ENCODE measurements at places on chromosomes 2 and 18.

GRCh38 chr2:118854507-118855345 lies 7.3 kb upstream of the EN1 start:
- DNase-seq = no peak

DNA sequence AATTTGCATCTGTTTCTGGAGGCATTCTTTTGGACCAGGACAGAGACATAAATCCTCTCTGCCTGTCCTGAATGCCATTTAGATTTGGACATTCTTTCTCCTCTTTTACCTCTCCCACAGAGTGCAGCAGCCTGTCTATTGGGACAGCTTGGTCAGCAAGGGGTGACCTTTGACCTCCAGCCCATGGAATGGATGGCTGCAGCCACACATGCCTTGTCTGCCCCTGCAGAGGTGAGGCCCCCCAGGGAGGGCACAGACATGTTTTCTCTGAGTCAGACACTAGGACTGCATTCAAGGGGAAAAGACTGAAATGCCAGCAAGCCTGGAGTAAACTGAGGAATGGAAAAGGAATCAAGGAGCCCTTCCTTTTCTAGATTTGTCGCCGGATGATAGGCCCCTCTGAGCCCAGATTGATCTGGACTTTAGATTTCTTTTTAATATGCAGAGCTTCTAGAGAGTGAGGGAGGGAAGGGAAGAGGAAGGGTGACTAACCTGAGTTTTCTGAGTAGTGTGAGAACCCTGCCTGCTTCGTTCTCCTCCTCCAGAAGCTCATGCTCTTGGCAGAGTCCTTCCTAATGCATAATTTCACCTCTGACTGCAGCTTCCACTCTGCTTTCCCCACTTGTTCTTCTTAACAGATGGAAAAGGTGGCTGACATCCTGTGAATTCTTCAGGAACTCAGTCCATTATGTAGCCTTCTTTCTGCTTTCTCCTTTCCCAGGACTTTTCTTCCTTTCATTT lies 16.1 kb upstream of the TTLL4 start:
- DNase-seq = no peak

- DNase-seq = no peak
Measured at GRCh38 chr2:121501554-121501953, 29.1 kb upstream of the RNU4ATAC start.

- no peak for DNase-seq
Measured at GRCh38 chr2:240529344-240529999, 28.3 kb downstream of the ANKMY1 start.

- DNase-seq = no peak
Measured at GRCh38 chr2:19674051-19675002, 227.5 kb downstream of the TTC32 start.

GRCh38 chr2:202154613-202155012 lies 81.6 kb downstream of the KIAA2012 start:
- no peak for DNase-seq

DNA sequence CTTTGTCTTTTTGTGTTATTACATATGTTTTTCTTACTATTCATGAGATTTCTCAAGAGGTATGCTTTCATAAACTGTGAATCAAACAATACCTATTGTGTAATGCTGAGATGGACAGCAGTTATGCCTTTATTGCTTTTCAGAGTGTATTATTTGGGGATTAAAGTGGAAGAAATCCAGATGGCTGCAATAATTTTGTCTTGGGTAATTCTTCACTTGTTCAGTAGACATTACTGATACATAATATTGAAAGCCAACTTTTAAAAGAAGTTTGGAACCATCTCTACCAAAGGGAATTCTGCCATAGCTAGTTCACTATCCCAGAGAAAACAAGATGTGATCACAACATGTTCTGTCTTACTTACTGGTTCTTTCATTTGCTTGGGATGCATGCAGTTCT lies 253.4 kb upstream of the ZSWIM2 start:
- no peak for DNase-seq

- no peak for DNase-seq
Measured at GRCh38 chr2:191404568-191404991, 159.4 kb downstream of the MYO1B start.

DNA sequence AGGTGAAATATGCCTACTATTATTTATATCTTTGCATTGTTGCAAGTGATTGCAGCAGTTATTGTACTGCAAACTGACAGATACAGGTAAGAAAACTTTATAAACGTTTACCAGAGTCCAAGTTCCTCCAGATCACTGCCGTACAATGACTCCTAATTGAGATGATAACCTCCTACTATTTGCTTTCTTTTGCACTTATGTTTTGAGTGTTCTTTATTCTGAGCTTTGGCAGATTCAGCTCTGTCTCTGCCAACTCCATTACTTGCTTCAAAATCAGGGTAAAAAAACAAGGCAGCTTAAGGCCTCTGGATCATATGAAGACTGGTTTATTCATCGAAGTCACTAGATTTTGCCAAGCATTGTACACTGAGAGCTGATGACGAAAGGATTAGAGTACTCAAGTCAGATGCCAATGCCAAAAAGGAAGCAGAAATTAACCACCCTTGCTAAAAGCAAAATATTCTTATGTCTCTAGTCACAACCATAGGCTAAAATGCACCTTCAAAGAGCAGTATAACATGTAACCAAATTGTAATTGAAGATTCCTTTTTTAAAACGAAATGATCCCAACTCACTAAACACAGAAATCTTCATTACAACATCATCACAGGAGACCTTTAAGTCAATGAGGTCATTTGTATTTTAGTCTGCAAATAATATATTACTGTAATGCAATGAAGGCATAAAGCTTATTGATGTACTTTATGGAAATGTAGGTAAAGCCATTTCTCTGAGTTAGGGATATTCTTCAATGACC lies 10.5 kb upstream of the IKZF2 start:
- no peak for DNase-seq

DNA sequence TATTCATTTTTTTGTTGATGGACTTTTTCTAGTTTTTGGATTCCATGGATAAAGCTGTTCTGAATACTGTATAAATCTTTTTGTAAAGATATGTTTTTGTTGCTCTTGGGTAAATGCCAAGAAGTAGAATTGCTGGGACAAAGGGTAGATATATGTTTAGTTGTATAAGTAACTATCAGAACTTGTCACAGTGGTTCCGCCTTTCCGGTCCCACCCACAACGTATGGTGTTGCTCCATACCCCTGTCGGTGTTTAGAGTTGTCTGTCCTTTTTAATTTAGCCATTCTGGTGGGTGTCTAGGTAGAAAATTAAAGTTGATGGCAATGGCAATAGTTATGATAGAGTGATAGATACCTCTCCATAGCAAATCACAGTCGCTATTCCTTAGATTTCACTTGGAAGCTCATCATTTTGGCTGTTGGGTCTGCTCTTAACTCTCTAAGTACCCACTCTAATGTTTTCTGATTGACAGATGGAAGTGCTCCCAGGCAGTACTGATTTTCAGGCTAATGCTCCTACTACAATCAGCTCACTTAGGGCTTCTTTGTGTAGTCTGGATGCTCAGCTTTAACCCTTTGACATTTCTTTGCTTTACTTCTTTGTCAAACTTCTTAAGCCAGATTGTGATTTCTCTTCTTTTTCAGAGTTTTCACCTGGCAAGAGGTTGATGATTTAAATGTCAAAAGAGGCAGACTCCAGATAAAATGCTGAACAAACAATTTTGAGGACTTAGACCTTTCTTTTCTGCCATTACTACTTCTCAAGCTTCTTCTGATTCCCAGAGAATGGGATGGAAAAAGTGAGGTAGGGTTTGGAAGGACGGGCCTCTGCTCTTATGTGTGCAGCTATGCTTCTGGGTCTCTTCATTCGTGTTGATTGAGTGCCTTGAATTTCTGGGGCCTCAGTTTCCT lies 156.4 kb downstream of the AQP4 start:
- DNase-seq = no peak

GRCh38 chr2:15242936-15243461 lies 318.1 kb downstream of the NBAS start:
- no peak for DNase-seq

DNA sequence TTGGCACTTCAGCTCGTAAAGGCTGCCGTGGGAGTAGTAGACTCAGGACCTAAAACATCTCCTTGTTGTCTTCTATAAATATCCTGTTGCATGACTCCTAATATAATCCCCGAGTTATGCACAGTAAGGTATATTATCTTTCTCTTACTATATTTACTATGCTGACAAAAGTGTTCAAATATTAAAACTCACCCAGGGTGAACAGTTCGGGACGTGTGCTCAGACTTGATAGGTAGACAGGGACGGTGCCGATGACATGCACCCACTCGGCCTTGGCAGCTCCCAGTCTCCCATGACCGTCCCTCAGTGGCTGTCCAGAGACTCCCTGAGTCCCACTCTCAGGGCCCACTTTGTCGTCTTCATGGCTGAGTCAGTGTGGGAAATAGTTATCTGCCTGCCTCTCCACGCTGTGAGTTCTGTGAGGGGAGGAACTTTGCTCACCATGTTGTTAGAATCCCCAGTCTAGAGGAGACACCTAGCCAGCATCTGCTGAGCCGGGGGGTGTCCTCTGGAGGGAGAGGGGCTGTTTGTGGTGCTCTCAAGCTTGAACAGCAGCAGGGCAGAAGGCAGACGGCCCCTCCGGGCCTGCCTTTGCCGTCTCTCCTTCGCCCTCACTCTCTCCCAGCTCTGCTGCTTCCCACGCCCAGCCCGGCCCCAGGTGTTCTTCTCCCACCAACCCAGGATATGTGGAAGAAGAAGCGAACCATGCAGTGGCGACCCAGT lies 75.0 kb downstream of the DGKD start:
- no peak for DNase-seq

GRCh38 chr2:152047824-152048471 lies 50.9 kb downstream of the CACNB4 start:
- DNase-seq = no peak

GRCh38 chr18:44474067-44474411 lies 206.6 kb upstream of the SETBP1 start:
- DNase-seq = peak; percentile 49

- DNase-seq = no peak
Measured at GRCh38 chr2:21420553-21421335, 297.0 kb downstream of the TDRD15 start.

DNA sequence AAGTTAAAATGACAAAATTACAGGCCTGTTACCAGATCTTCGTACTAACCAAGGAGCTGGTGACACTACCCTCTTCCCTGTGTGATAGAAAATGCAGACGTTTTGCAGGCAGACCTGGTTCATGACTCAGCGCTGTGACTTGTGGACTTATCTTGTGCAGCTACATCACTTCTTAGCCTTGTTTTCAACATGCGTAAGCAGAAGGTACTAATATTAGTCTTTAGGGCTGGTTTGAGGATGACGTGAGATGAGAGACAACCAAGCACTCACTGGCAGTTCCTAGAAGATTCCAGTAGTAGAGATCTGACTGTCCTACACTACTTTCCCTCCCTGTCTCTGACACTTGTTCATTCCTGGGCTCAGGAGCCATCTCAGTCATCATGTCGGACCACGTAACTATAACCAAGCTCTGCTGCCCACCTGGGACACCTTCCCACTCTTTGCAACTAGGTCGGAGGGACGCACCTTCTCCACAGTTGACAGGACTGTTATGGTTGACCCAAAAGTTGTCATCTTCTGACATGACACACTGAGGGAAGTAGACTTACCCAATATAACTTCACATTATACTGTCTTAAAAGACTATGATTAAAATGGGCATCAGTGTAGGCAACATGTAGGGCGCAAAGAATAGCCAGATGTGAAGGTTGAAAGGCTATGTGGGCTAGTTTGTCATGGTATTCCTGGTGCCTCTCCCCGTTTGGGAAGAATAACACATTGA lies 64.8 kb downstream of the TNFRSF11A start:
- no peak for DNase-seq

DNA sequence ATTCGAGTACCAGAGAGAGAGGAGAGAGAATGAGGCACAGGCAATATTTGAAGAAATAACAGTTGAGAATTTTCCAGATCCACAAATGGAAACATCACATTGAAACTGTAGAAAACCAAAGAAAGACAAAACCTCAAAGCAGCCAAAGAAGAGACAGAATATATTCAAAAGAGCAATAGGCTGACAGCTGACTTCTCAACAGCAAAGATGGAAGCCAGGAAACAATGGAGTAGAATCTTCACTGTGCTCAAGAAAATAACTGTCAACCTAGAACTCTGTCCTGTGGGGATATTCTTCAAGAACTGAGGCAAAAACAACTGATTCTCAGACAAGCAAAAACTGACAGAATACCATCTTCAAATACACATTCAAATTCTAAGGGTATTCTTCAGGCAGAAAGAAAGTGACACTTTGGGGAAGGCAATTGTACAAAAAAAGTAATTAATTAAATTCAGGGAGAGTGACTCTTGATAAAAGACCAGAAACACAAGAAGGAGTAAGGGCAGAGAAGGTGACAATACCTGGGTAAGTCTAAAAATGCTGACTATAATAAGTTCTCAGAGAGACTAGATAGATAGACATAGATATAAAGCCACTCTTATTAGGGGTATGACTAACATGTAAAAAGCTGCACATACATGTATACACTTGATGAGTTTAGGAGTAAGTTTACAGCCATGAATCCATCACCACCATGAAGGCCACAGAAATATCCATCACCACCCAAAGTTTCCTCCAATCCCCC lies 25.6 kb downstream of the ANKMY1 start:
- DNase-seq = no peak

DNA sequence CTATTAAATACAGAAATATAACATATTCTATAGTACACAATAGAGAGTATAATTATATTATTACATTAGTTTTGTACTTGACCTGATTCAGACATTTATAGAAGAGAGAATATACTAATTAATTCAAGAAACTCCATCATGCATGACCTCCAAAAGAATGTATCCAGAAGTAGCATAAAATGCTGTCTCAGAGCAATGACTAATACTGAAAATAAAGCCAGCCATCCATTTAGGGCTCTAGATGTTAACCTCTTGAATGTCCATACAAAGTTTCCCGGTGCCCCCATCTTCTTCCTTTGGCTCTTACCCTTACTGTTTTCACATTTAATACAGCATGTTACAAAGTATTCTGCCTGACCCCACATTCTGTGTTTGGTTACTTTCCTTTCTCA lies 102.0 kb downstream of the ARHGAP15 start:
- no peak for DNase-seq

- no peak for DNase-seq
Measured at GRCh38 chr18:68034296-68034695, 517.8 kb upstream of the DSEL start.

- peak; percentile 24 for DNase-seq
Measured at GRCh38 chr2:105515581-105516415, 116.9 kb upstream of the FHL2 start.

DNA sequence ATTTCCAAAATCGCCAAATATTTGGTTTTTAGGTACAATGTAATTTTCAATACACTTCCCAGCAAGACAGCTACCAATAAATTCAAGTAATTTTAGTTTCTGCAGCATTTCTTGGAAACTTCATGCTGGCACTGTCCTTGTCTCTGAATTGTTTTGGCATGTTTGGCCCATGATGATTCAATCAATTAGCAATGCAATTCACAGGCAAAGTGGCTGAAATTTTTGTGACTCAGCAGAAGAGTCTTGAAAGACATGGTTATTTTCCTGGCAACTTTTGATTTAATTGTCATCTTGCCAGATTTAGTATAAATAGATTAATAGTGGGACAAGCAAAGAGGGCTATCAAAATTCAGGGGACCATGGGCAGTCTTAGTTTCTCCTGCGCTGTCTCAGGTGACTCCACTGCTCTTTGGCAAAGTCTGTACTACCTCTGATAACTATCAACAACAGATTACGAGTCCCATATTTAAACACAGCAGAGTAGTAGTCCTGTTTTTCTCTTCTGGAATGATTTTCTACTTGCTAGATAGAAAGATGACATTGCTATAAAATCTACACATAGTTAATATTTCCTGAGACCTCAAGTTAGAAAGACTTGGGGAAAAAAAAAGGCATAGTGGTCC lies 88.9 kb upstream of the CYP26B1 start:
- no peak for DNase-seq

Data from NCI-H1092 treated with DMSO at 0.1 percent for 48 hours (cell line).